ENCODE measurements at places on chromosomes 2 and 18.

DNA sequence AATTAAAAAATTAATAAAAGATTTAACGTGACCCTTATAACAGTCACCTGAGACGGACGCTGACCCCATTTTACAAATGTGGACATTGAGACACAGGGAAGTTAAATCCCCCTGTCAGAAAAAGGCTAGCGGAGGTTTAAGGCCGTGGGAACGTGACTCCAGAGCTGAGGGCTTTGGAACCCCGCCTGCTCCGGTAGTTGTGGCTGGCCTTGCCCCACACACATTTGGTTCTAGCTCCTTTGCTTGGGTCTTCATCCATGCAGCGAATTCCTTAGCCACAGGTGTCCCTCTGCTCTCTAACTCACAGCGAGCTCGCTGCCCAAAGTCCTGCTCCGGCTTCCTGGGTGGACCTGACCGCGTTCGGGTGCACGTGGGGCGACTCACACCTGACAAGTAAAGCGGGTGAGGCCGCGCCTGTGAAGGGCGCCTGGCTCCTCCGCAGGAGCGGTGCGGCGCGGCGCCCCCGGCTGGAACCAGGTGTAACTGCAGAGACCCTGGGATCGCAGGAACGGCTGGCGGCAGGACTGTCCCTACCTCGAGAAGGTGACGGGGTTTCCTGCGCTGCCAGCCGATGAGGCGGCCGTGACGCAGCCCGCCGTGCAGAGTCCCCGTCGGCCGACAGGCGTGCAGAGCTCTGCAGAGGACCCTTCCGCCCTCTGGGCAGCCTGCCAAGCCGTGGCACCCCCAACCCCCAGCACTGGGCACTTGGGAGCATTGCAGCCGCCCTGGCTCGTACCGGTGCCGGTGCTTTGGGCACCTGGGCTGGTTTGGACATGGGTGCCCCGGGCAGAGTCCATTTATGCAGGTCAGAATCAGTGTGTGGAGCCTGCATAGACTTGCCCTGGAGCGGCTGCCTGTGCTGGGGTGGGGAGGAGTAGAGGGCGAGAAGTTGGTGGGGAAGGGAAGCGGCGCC is 2.4 kb upstream of the PROC start:
- DNase-seq: peak; percentile 61

DNA sequence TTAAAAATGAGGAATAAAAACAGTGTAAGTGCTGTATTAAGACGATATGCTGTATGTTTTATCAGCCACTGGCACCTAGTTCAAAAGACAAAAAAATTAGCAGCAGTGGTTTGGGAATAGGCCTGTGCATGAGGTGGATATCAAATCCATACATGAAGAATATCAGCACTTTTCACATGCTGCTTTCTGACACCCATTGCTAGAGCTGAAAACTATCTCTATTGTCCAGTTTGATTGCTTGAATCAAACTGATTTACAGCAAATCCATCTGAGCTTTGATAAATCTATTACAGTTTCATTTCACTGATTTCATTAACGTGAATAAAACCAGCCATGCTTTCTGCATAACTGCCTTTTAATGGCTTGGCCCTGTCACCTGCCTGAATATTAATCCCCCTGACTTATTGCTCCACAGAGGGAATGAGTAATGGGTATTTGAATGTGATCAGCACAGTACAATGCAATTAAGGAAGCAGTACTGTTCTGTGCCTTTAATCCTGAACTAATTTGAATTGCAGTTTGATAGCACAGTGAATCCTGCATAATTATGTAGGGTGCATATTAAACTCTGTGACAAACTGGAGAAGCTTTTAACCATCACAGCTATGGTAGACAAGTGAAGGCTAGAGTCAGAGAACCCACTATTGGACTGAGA is 154.0 kb downstream of the GPD2 start:
- DNase-seq: no peak

GRCh38 chr18:48300463-48300961 is 108.7 kb downstream of the ZBTB7C start:
- no peak for DNase-seq

DNA sequence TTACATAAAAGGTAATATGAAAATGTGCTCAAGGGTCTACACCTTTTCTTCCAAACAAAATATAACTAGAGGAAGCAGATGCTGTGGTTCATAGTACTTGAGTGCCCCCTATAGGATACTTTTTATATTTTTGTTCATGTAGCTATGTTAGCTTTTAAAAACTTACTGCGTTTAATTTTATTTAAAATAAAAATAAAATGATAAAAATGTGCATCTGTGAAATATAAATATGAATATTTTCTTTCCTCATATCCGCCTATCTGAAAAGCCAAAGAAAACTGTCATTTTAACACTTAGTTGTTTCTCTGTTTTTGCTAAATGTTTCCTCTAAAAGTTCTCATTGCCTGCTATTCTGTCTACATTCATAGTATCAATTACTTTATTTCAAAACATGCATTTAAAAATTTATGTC is 9.6 kb upstream of the LRP1B start:
- DNase-seq: no peak

- DNase-seq: no peak
Observed at GRCh38 chr2:188776634-188777033, 197.5 kb upstream of the COL3A1 start.

DNA sequence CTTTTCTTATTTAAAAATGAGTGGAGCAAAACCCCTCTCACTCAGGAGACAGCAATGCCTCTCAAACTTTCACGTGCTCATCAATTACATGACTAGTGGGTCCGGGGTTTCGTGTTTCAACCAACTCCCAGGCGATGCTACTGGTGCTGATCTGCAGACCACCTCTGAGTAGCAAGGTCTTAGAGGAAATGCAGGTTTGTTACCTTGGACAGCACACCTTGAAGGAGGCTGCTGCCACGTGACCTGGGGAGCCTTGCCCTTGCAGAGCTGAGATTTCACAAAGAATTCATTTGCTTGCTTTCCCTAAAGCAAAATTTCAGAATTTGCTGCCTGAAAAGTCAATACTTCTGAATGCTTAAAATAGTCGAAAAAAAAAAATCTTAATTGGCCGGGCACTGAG is 32.4 kb downstream of the SMIM21 start:
- DNase-seq: no peak

DNA sequence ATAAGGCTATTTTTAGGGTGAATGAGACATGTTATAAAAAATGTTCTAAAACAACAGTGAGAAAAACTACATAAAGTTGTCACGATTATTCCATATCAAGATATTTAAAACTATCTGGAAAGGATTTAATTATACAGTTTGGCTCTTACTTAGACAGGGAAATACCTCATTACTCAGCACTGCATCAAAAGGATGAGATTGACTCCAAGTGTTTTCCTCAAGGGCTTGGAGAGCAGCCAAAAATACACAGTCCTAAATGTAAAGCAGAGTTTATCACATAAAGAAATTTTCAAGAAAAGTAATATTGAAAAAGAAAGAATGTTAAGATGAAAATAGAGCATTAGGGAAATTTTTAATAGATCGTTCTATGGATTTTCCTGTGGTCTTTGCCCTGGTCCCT is 285.5 kb upstream of the NETO1 start:
- DNase-seq: no peak

DNA sequence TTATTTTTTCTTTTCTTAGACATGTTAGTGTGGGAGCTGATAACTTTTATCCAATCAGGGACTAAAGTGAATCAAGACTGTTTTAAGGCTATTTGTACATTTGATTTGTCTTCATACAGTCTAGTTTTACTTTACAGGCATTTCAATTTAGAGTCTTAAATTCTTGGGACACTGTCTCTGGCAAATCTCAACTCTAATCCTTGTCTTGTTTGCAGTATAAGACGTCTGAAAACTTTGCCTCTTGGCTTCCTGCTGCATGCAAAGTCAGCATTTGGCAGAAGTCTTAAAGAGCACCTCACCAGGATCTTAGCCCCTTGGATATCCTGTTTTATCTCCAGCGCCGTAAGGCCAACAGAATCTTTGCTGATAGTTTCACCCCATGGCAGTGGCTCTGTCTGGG is 30.3 kb downstream of the SPOPL start:
- no peak for DNase-seq

GRCh38 chr2:225282858-225283710 is 116.4 kb upstream of the NYAP2 start:
- DNase-seq: no peak

DNA sequence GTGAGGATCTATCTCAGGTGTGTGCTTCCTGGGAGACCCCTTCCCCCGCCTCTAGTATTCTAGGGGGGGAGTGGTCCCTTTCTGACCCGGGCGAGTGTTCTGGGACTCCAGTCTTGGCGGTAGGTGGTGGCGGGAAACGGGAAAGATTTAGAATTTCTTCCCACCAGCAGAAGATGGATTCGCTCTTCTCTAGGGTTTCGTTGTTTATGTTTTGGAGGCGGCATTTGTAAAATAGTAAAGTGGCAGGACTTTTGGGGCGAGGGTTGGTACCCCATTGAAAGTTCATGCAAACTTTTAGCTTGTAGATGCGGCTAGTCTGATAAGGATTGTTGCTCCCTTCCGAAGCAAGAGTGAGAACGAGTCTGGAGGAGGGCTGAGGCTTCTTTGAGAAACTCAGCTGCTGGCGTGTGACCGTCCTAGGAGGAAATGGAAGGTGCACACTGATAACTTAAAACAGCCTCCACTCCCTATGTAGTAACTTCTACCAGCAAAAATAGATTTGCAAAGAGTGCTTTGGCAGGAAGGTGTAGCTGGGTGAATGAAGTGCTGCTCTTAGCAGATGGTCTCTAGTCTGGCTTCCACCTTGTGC is 412 bp downstream of the GPD2 start:
- no peak for DNase-seq

DNA sequence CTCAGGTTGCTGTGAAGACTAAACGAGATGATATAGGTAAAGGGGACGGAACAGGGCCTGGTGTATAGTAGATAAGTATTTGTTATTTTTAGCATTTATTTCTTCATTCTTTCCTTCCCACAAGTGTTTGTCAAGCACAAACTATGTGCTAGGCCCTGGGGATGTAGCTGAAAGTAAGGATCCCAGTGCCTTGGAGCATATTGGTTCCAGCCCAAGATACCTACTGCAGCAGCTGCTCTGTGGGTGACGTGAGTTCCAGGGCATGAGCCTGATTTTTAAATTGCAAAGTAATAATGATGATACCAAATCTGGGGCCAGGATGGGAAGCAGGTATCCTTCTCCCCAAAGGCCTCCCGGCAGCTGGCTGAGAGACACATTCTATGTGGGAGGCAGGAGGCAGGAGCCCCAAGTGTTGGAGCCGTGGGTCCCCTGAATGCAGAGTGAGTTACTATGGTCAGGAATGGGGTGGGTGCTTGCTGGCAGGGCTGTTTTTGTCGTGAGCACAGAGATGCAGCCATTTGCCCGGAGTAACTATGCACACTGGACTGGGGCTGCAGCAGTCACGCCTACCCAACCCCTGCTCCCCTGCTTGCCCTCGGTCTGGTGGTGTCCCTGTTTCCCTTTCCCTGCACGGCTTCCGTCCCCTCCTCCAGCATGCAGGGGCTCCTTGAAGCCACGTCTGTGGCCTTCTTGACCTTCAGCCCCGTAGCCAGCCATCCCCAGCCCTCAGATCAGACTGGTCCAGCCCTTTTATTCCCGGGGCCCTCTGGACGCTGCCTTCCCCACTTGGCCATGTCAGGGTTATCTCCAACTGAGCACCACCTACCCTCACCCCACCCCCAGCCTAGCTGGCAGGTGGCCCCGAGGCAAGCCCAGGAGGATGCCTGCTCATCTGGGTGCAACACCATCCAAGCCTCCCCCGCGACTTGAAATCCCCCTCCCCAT is 52.4 kb downstream of the INHBB start:
- no peak for DNase-seq

DNA sequence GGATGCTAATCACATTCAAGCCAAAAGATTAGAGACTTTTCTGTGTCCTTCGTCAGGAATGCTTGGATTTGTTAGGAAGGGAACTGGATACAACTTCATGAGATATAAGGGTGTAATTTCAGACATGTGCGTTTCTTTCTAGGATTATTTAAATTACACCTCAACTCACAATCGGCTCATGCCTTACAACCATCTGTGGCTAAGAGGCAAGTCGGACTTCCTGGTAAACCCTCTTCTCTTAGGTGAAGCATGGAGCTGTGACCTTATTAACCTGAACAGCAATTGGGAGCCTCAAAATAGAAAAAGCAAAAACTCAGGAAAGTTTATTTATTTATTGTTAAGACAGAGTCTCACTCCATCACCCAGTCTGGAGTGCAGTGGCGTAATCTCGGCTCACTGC is 61.8 kb downstream of the SEMA4F start:
- DNase-seq: no peak

DNA sequence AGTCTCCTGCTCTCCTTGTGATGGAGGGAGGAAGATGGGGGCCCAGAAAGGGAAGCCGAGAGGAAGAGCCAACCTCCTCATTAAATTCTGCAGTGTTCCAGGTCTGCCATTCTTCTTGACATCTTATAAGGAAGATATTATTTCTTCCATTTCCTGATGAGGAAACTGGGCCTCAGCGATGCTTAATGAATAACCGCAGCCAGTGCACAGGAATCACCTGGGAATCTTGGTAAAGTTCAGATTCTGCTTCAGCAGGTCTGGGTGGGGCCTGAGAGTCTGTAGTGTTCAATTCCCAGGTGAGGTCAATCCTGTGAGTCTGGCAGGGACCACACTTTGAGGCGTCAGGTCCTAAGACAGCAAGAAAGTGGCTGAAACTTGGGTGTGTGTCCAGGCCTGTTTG is 17.3 kb downstream of the PCARE start:
- DNase-seq: no peak

- no peak for DNase-seq
Observed at GRCh38 chr2:168669151-168669550, 133.3 kb upstream of the NOSTRIN start.
